Renal cortical epithelial cell (primary cell): ENCODE measurements at places on chromosomes 1 and 21. TPM values are rescaled to one million over a fixed set of nuclear protein-coding genes. Genes with fewer than 3 reads are reported as not detected.

DNA sequence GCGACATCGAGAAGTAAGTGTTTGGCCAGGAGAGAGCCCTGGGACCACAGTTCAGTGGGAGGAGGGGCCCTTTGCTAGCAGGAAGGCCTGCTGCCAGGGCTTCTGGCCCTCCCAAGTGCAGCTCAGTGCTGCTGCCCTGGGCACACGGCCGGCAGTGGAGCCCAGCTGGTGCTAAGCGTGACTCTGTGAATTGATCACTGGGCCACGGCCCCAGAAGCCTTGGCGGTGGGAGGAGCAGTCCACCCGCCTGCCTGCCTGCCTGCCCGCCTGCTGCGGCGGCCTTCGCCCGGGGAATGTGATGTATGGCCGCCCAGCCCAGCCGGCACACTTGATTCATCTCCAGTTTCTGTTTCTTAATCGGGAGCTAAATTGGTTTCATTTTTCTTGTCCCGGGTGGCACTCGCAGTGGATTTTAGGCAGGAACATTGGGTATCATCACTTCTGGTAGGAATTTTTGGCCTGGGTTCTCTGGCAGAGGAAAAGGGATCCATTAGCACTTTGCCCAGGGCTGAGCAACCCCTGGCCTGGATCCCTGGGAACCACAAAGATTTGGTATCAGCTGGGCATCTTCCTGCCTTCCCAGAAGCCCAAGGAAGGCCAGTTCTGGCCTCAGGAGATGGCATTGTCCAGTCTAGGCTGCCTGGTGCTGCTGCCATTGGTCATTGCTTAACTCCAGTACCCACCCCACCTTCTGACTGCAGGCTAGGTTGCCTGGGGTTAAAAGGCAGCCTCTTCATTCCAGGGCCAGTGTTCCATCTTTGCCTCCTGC lies 28.6 kb downstream of the TMEM53 start:
- DNase-seq: no peak

Gene ANXA9
- total RNA-seq: 0.30 and 1.6 TPM in 2 replicates

DNA sequence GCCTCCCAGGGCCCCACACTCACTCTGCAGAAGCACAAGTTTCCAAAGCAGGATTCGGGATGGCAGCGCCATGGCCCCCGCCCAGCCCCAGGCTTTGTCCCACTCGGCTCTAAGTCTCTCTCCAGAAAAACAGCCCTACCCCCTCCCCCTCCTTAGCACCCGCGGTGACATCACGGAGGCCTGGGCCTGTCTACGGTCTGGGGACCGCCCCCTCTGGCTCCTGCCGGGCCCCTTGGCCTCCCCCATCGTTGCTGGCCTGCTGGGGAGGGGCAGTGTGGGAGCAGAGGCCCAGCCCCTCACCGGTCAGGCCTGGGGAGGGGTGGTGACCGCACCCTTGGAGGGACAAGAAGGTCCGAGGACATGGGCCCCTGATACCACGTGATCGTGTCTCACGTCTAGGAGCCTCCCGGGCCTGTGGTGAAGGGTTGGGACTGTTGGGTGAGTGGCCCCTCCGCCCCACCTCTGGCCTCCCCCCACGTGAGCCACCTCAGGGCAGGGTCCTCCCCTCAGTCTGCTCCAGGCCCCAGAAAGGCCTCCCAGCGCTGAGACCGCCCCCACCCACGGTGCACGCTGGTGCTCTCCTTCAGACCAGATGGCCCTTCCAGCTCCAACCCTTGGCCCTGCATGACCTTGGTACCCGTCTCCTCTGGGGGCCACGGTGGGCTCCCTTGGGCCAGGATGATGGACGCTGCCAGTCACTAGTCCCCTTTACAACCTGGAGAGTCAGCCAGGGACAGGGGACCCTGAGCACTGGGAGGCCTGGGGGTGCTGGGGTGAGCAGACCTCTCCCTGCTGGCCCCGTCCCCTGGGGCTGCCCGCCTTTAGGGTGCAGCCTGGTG lies at the start of gene MXRA8:
MXRA8 (minus strand) TSS at position 123 of the 839 bp plus-strand sequence; CDS start at position 72, 51 bp downstream.
- DNase-seq: no peak

DNA sequence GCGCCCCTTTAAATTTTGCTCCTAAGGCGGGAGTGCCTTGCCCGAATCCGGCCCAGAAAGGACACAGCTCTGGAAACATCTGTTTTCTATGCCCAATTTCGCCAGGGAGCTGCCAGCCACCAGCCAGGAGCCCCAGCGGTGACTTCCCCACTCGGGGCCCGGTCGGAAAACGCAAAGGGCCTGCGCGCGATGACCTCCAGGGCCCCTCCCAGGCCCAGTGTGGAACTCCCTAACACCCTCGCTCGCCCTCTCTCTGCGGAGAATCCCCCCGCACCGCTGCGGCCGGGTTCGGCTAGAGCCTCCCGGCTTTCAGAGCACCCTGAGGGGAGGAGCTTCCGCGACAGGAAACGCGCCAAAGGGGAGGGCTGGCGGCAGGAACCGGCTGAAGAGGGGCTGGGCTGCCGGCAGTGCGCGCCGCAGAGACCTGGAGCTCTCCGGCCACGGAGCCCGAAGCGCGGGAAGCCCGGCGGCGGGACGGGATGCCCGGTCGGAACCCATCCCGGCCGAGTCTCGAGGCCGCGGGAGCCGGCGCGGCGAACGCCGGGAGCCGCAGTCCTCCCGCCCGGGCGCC lies 505 bp downstream of the CLSPN start:
- peak; percentile 71 for DNase-seq

- DNase-seq: peak; percentile 21
Measured at GRCh38 chr1:62962901-62963776, 179.2 kb downstream of the ATG4C start.

Gene TUFT1
- total RNA-seq: 54.1 and 118 TPM in 2 replicates

DNA sequence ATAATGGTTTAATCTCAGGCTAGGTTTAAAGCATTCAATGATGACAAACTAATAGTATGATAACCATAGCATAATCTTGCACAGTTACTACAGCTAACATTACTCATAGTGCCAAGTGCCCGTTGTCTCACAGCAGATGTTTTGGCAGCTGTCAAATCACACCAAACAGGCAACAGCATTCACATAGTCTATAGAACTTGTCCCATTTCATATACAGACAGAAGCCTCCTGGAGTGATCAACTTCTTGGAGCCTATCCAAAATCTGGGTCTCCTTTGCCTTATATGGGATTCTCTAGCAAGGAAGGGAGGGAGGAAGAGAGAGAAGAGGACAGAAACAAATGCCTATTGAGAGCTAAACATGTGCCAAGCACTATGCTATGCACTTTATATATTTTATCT lies 250.6 kb upstream of the ZP4 start:
- DNase-seq: no peak

GRCh38 chr1:2080140-2080539 lies 29.9 kb downstream of the PRKCZ start:
- no peak for DNase-seq

DNA sequence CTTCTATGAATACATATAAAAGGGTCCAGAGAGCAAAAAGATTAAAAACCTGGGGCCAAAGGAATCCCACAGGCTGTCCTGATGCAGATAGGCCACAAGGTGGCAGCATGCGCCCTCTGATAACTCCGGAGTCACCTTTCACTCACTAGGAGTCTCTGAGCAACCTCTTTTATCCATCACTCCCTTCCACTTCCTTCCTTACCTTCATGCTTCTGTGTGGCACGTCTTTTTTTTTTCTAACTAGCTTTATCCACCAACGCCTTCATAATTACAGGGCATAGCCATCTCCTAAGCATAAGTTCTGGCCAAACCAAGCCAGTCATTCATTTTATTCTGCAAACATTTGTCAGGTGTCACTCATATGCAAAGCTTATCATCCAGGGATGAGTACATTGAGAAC lies 3.9 kb upstream of the PGLYRP4 start:
- DNase-seq: peak; percentile 46

Gene NBPF1
- 8.3 and 41.8 TPM in 2 replicates for total RNA-seq
